ENCODE measurements at places on chromosomes 6 and 20.

- no peak for DNase-seq
Measured at GRCh38 chr20:50373674-50374286, 136.4 kb upstream of the PTPN1 start.

GRCh38 chr20:20083807-20084206 lies 31.5 kb downstream of the CFAP61 start:
- peak; percentile 26 for DNase-seq

DNA sequence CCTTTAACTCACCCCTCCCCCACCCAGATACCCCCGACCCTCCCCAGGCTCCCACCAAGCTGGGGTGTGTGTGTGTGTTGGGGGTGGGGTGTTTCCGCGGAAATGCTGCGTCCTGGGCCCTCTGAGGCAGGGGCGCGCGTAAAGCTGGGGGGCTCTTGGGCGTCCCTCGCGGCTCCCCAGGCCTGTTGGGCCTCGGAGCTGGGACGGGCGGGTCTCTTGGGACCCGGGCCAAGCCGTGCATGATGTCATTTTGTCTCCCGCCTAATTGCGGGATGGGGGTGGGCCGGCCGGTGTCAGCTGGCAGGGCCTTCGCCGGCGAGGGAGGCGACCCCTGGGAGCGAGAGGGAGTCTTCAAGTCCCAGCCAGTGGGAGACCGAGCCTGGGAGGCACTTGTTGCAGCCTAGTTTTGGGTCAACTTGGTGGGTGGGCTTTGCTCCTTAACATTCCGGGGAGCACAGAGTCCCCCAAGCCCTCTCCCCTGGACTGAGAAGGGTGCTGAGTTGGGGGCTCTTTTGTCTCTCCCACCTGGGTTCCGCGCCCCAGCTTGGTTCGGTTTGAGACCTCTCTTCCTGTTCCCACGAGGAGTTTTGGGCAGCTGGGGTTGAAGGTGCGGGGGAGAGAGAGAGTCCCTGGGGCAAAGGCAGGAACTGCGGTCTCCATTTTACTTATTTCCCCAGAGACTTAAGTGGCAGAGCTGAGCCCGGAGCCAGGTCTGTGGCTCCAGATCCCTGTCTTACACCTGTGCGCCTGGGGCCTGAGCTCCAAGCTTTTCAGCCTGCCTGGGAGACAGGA lies 623 bp downstream of the MYBL2 start:
- DNase-seq: peak; percentile 42

DNA sequence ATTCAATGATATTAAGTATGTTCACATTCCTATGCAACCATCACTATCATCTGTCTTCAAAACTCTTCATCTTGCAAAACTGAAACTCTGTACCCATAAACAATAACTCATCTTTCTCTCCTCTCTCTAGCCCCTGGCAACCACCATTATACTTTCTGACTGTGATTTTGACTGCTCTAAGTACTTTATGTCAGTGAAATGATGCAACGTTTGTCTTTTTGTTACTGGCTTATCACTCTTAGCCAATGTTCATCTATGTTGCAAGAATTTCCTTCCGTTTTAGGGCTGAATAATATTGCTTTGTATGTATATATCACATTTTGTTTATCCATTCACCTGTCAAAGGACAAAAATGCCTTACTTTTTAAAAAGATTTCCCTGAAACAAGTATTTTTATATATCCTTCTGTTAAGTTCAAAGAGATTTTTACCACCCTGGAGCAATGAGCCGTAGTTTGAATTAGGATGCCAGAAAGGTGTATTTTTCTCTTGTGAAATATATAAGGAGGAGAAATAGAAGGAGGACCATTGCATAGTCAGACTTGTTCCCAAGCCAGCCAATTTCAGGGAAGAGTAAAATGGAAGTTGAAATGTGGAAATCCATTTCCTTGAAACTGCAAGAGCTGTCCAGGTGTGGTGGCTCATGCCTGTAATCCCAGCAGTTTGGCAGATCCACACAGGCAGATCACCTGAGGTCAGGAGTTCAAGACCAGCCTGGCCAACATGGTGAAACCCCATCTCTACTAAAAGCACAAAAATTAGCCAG lies 4.0 kb upstream of the CGAS start:
- no peak for DNase-seq

GRCh38 chr6:114998492-114998891 lies 655.7 kb upstream of the HS3ST5 start:
- no peak for DNase-seq

GRCh38 chr6:149888093-149888492 lies 9.8 kb downstream of the RAET1E start:
- DNase-seq: no peak

GRCh38 chr6:109963598-109964170 lies 14.4 kb upstream of the GPR6 start:
- DNase-seq: no peak

DNA sequence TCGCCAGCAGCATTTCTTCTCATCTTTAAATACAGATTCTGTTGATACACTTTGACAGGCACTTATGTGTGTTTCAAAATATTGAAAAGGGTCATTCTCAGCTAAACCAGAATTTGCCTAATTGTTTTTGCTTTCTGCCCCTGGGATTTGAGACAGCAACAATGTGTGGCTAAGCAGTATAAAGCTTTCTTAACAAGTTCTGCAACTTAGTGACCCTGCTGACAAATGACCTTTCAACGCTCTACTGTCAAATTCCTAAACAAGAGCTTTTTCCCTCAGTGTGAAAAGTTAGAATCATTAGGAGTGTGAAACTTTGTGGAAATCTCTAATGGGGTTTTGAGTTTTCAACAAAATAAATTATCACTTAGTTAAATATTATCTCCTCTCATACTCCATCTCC lies 414.6 kb downstream of the RFPL4B start:
- DNase-seq: no peak

DNA sequence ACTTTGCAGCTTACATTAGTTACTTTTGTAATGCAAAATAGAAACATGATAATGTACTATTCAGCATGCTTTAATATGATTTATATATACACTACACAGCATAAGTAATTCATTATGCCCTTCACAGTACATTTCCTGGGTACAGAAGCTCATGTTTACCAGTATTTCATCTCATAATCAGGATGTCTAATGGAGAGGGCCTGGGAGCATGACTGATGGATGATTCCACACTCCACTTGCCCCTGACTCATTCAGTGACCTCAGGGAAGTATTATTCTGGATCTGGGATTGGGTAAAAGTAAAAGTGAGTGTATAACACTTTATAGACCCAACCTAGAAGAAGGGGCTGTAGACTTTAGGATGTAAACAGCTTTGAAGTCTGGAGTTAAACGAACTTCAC lies 31.4 kb upstream of the BACH2 start:
- DNase-seq: no peak

DNA sequence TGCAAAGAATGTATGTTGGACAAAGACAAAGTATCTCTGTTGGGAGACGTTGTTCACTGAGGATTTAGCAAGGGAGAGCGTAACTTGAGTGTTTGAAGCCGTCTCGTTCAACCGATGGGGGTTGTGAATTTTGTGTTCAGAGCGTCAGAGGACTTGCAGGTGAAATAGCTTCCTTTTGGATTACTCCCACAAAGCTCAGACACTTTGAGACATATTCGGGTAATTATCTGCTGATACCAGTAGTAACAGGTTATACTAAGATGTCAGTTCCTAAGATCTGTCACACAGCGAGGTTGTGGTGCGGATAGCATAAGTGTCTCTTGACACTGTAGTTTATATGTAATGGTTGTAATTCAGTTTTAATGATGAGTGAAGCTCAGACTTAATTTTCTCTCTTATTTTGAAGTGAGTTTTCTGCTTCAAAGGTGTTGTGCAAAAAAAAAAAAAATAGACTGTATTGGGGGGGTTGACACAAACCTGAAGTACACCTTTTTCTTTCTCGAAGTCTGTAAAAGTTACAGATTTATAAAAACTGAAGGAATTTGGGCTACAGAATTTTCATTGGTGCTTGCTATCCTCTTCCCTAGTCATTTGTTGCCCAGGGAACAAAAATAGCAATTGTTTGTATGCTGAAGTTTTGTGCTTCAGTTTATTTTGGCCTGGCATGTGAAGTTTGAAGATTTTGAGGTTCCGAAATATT lies 1.7 kb downstream of the ASXL1 start:
- no peak for DNase-seq

Measured in NCI-H1436 treated with DMSO at 0.1 percent for 48 hours (cell line).